Foreskin keratinocyte (primary cell): ENCODE measurements at places on chromosomes 1 and 21. TPM values are rescaled to one million over a fixed set of nuclear protein-coding genes. Genes with fewer than 3 reads are reported as not detected.

DNA sequence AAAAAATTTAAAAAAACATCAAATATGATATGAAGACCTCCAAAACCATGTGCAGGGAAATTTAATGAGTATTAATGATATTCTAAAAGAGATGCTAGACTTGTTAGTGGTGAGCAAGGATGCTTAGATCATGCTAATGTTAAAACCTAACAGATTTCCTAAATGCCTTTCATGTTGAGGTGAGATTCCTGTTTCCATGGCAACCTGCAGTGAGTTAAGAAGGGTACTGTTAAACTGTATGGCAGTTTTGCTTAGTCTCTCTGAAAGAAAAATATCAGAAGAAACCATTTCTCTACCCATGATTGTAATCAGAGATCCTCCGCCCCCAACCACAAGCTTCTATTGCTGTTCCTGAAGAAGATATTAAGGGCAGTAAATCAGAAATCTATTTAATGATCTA, 321.6 kb upstream of the LRRC7 start:
- DNase-seq = no peak

GRCh38 chr1:166874464-166874863, 1.6 kb downstream of the TADA1 start:
- no peak for DNase-seq

- no peak for DNase-seq
Observed at GRCh38 chr1:201554190-201554600, 15.3 kb downstream of the NAV1 start.

- DNase-seq = no peak
Observed at GRCh38 chr1:93344886-93345632, 648 bp upstream of the DR1 start.

- no peak for DNase-seq
Observed at GRCh38 chr1:223645903-223646302, 19.6 kb downstream of the CAPN8 start.

The SFT2D2 gene
- 6.1 TPM in 2 replicates for polyA plus RNA-seq

The KAZN gene
- polyA plus RNA-seq = 6.0 and 7.2 TPM in 2 replicates

The TNN gene
- not detected in 2 replicates for polyA plus RNA-seq

The WASF2 gene
- 28.7 and 30.1 TPM in 2 replicates for polyA plus RNA-seq
